NT2/D1 (cell line): ENCODE measurements at places on chromosomes 6 and 20.

- DNase-seq: no peak
Measured at GRCh38 chr6:1013656-1014430, 298.1 kb upstream of the FOXQ1 start.

GRCh38 chr20:59194023-59194935 lies 30.7 kb downstream of the ZNF831 start:
- no peak for DNase-seq

GRCh38 chr6:22087960-22088706 lies 208.7 kb downstream of the PRL start:
- no peak for DNase-seq

GRCh38 chr6:72321788-72322187 lies 300.1 kb upstream of the KCNQ5 start:
- DNase-seq: no peak

GRCh38 chr20:21159658-21160380 lies 33.9 kb downstream of the KIZ start:
- DNase-seq: no peak

DNA sequence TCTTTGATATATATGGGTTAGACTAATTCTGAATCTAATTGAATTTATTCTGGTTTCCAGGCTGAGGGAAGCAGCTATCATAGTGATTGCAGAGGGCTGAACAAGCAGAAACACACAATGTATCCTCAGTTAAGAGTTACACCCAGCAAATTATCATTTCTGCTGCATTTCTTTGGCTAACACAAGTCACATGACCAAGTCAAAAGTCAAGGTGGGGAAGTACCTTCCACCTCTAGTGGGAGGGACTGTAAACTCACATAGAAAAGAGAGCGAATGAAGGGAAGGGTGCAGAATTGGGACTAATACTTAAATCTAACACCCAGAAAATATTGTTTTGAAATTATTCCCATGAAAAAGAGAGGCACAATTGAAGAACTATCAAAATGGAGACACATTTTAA lies 719.7 kb upstream of the MMS22L start:
- no peak for DNase-seq

DNA sequence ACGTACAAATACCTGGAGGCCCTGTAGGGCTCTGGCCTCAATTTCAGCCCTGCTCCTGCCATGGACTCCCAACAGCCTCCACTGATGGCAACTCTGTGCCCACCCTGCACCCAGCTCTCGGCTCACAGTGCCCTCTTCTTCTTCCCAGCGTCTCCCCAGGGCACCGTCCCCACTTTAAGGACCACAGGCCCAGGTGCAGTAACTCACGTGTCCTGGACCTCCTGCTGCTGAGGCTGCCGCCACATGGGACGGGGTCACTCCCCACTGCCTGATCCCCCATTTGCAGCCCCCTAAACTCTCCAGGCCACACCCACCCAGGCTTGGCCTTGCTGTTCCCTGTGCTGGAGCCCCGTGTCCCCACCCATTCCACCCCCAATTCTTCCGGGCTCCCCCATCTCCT lies 223.4 kb downstream of the PREX1 start:
- no peak for DNase-seq

DNA sequence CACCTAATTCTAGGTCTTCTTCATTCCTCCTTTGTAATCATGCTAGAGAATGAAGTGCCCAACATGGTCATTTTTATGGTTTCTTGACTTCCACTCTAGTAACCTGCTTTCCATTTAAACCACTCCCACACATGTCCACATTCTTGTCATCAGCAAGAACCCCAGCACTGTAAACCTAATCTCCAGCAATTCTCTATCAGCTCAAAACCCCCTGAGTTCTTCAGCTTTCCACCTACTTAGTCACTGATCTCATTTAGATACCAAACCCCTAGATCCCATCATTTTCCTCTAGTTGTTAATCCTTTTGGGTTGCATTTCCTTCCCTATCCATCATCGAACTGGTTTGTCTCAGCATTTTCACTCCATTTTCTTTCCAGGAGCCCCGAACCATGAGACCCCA lies 49.7 kb downstream of the GOPC start:
- DNase-seq: no peak

GRCh38 chr6:3147914-3148757 lies 9.2 kb downstream of the TUBB2A start:
- DNase-seq: no peak

- DNase-seq: no peak
Measured at GRCh38 chr6:88013015-88013414, 34.6 kb upstream of the SPACA1 start.

GRCh38 chr6:15879371-15880261 lies 216.8 kb upstream of the DTNBP1 start:
- DNase-seq: no peak
